ENCODE measurements at places on chromosomes 3 and 15.

DNA sequence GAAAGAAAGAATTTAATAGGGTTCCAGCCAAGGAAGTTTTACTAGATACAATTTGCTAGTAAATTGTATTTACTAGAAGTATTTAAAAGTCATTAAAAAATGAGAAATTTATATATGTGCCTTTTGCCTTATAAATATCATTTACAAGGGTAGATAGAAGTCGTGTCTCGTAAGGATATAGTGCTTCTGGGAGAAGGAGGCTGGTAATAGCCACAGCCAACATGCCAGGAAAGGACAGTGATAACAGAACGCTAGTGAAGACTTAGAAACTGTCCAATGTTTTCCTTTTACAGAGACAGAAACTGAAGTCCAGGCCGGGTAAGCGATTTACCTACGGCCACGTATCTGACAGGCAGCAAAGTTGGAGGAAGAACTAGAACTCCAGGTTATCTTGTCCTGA, 113.5 kb upstream of the LRRN1 start:
- DNase-seq, result no peak

DNA sequence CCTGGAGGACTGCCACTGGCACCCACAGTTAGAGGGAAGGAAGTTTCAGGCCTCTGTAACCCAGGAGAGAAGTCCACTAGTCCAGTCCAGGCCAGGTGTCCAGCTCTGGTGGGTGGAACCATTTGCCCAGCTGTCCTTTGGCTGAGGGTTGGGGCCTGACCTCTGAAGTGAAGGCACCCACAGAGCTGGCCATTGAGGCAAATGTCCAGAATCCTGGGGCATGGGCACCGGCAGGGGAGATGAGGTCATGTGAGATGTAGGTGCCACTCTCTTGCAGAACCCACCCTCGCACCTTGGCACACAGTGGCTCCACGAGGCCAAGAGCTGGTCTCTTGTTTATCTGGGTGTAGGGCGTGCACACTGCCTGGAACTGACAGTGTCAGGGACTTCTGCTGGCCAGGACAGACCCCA, 162.8 kb downstream of the SMAD6 start:
- no peak for DNase-seq

- DNase-seq, result no peak
Measured at GRCh38 chr3:145191543-145191942, 969.4 kb downstream of the PLOD2 start.

DNA sequence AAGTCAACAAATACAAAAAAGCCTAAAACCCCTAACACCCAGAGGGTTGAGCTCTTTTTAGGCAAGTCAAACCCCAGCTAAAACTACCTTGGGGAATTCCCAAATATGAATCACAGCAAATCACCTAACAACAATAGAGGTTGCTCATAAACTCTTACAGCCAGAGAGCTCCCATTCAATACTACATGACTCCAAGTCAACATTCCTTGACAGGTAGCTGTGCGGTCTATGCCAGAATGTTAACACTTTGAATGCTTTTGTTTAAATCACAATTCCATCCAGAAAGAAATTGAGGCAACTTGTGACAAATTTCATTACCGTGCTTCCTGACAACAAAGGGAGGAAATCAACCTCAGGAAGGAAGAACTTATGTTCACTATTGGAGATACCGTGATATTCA, 7.5 kb upstream of the UACA start:
- peak; percentile 57 for DNase-seq

GRCh38 chr15:31265871-31266711, 60.5 kb upstream of the KLF13 start:
- DNase-seq, result no peak

DNA sequence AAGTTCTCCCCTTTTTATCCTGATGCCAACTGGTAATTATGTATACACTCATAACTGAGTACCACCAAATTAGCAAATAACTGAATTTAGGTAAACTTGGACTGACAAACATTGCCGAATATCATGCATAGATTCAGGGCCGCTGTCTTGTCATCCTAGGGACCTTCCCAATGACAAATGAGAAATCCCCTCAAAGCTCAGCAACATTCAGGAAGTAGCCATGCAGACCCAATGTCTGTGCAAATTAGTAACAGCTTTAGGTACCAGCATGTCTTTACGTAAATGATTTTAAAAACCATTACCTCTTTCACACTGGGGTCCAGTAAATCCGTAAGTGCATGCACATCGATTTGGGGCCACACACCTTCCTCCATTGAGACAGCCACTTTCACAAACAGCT, 49.5 kb downstream of the FBN1 start:
- no peak for DNase-seq

- DNase-seq, result no peak
Measured at GRCh38 chr3:178545337-178545736, 9.1 kb downstream of the KCNMB2 start.

GRCh38 chr3:12287727-12288181, 1.1 kb upstream of the PPARG start:
- peak; percentile 24 for DNase-seq

- no peak for DNase-seq
Measured at GRCh38 chr3:165994293-165994692, 157.1 kb upstream of the BCHE start.

- peak; percentile 84 for DNase-seq
Measured at GRCh38 chr15:45378149-45378912, at the start of gene GATM. Gene GATM, minus strand, starts transcription at chr15:45378544. Its CDS starts 91 bp downstream, at chr15:45378453.
